Naive thymus-derived CD8-positive, alpha-beta T cell (primary cell): ENCODE measurements at places on chromosomes 4 and X.

- H3K4me1 ChIP-seq, result peaks cover 43% of the 10 kb centered on the region
- no peaks in the 10 kb centered on the region for H3K36me3 ChIP-seq
- H3K4me3 ChIP-seq, result peak overlapping the region; percentile 96
- peak overlapping the region; percentile 100 for H3K27ac ChIP-seq
Observed at GRCh38 chr4:87005690-87006425, 71.0 kb downstream of the AFF1 start.

DNA sequence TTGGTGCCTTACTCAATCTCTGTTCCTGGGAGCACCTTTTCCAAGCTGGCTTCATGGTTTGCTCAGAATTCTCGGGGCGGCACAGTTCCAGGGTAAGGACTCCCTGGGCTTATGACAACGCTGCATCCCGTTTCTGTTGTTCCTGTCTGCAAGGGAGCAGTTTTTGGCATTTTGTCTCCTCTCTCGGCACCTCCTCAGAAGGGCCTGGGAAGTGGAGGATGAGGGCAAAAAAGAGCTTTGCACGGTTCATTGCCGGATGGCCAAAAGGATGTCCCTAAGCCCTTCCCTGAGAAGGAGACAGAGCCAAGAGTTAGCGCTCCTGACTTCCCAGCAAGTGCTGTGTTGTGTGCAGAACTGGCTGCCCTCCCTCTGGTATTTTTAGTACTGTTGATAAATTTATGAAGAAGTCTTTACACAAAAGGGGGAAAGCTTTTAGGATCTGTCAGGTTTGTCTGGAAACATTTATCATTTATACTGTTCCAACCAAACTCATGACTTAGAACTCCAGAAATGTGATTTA lies 13.4 kb downstream of the SRD5A3 start:
- peaks cover 2% of the 10 kb centered on the region for H3K36me3 ChIP-seq
- no peak overlapping the region for H3K27ac ChIP-seq
- H3K4me1 ChIP-seq, result no peaks in the 10 kb centered on the region

- no peak for DNase-seq
- no peaks in the 10 kb centered on the region for H3K4me1 ChIP-seq
- no peak overlapping the region for H3K4me3 ChIP-seq
- H3K27me3 ChIP-seq, result no peaks in the 10 kb centered on the region
- no peaks in the 10 kb centered on the region for H3K36me3 ChIP-seq
Observed at GRCh38 chr4:141899103-141899502, 262.7 kb downstream of the IL15 start.

GRCh38 chr4:184475096-184475461 lies 729 bp upstream of the IRF2 start:
- DNase-seq, result no peak
- H3K27ac ChIP-seq, result peak overlapping the region; percentile 98
- H3K36me3 ChIP-seq, result peaks cover 6% of the 10 kb centered on the region

DNA sequence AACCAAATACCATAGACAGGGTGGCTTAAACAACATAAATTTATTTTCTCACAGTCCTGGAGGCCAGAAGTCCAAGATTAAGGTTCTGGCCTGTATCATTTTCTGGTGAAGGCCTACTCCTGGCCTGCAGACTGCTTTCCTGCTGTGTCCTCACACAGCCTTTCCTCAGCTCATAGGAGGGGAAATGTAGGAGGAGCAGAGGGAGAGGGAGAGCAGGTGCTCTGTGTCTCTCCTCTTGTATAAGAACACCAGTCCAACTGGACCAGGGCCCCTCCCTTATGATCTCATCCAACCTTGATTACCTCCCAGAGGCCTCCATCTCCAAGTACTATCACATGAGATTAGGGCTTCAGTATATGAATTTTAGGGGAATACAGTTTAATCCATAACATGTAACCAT lies 34.3 kb downstream of the RAPGEF2 start:
- H3K4me1 ChIP-seq, result peaks cover 17% of the 10 kb centered on the region
- no peaks in the 10 kb centered on the region for H3K36me3 ChIP-seq
- H3K4me3 ChIP-seq, result no peak overlapping the region
- no peak for DNase-seq
- H3K27me3 ChIP-seq, result no peaks in the 10 kb centered on the region
- H3K27ac ChIP-seq, result no peak overlapping the region

DNA sequence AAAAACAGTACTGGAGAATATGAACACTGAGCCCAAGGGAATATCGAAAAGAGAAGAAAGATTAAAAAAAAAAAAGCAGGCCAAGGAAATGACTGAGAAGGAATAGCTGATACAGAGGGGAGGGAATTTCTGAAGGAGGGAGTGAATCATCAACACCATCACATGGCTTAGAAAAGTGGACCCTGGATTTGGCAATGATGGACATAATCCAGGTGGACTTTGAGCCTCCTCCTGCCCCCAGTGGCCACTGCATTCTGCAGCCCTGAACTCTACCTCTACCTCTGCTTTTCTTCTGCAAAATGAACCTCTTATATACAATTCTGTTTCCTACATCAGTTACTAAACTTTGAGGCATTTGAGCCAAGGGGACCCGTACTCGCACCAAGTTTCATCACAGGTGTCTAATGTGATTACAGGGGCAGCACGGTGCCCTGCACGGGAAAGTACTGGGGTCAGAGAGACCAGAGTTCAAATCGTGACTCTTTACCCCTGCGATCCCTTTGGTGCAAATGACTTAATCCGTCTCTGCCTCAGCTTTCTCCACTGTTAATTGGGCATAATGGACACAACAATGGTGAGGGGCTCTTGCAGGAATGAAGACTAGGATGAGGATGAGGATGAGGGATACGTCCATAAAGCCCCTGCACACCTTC lies 1.1 kb downstream of the OCIAD2 start:
- H3K36me3 ChIP-seq, result peaks cover 8% of the 10 kb centered on the region
- no peaks in the 10 kb centered on the region for H3K27me3 ChIP-seq
- H3K27ac ChIP-seq, result peak overlapping the region; percentile 98
- DNase-seq, result no peak
- peak overlapping the region; percentile 90 for H3K4me3 ChIP-seq

DNA sequence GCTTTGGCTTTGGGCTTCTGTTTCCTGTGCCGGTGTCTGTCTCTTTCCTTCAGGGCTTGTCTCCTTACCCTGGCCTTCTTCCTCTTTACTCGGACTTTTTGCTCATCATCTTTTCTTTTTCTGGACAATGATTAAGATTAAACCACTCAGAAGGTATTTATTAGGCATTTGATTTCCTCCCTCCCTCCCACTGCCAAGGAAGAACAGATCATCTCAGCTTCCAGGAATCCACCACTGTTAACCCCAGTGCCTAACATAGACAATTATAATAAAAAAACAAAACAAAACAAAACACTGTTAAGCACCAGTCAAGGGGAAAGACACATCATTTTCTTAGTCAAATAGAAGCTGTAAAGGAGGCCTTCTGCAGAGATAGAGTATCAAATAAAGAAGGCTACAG lies 16.6 kb downstream of the PGRMC1 start:
- DNase-seq, result no peak
- no peaks in the 10 kb centered on the region for H3K36me3 ChIP-seq
- H3K27me3 ChIP-seq, result no peaks in the 10 kb centered on the region
- no peak overlapping the region for H3K27ac ChIP-seq
- H3K4me3 ChIP-seq, result no peak overlapping the region
